IgD-negative memory B cell (primary cell): ENCODE measurements at places on chromosomes 13 and 19. TPM values are rescaled to one million over a fixed set of nuclear protein-coding genes. Genes with fewer than 3 reads are reported as not detected.

Gene IQCN
- 1.4 TPM for polyA plus RNA-seq

Gene SERP2
- polyA plus RNA-seq: not detected

Gene PGLYRP2
- polyA plus RNA-seq: not detected

Gene LRRC8E
- not detected for polyA plus RNA-seq

Gene CFAP97D2
- polyA plus RNA-seq: not detected

Gene C19orf33
- polyA plus RNA-seq: 0.83 TPM

Gene CCNE1
- polyA plus RNA-seq: 0.55 TPM

Gene RUBCNL
- 82.6 TPM for polyA plus RNA-seq

Gene NXNL1
- not detected for polyA plus RNA-seq

Gene NLRP4
- polyA plus RNA-seq: not detected

Gene SERTM1
- polyA plus RNA-seq: not detected

Gene DNAAF3
- polyA plus RNA-seq: not detected

Gene NOTCH3
- not detected for polyA plus RNA-seq

Gene SPTBN4
- not detected for polyA plus RNA-seq

Gene NLRP9
- polyA plus RNA-seq: not detected

Gene UTP14C
- 1.9 TPM for polyA plus RNA-seq

Gene ATP4B
- not detected for polyA plus RNA-seq

Gene THSD8
- 6.4 TPM for polyA plus RNA-seq

Gene ZNF442
- 2.3 TPM for polyA plus RNA-seq

Gene BRME1
- not detected for polyA plus RNA-seq

Gene MEIOSIN
- polyA plus RNA-seq: not detected

Gene ZNF850
- 0.53 TPM for polyA plus RNA-seq

Gene FIZ1
- 3.1 TPM for polyA plus RNA-seq

Gene C19orf81
- polyA plus RNA-seq: 1.3 TPM

Gene POSTN
- polyA plus RNA-seq: not detected

Gene ZNF419
- 12.4 TPM for polyA plus RNA-seq

Gene KCNN4
- 87.9 TPM for polyA plus RNA-seq

Gene PSG7
- not detected for polyA plus RNA-seq

Gene SULT2A1
- not detected for polyA plus RNA-seq

Gene ZNF382
- polyA plus RNA-seq: 7.9 TPM

Gene USHBP1
- not detected for polyA plus RNA-seq

Gene OR7A5
- not detected for polyA plus RNA-seq

Gene OR10H2
- not detected for polyA plus RNA-seq

Gene PRODH2
- polyA plus RNA-seq: not detected

Gene C19orf85
- polyA plus RNA-seq: not detected

Gene NUDT15
- polyA plus RNA-seq: 9.2 TPM

Gene LYL1
- polyA plus RNA-seq: 90.1 TPM

Gene RDH8
- not detected for polyA plus RNA-seq

Gene SYNGR4
- not detected for polyA plus RNA-seq

Gene CTXN1
- polyA plus RNA-seq: not detected

Gene SLC7A9
- not detected for polyA plus RNA-seq

Gene VSTM2B
- not detected for polyA plus RNA-seq

Gene RNF225
- not detected for polyA plus RNA-seq

Gene IFNL1
- polyA plus RNA-seq: not detected

Gene BICRA
- polyA plus RNA-seq: 0.71 TPM

Gene TPTE2
- polyA plus RNA-seq: not detected

Gene ZNF536
- not detected for polyA plus RNA-seq

Gene RANBP3
- 9.4 TPM for polyA plus RNA-seq

Gene ZNF793
- polyA plus RNA-seq: 1.9 TPM

Gene GGN
- polyA plus RNA-seq: not detected

Gene LGALS14
- polyA plus RNA-seq: not detected
